Stimulated activated CD8-positive, alpha-beta memory T cell treated with anti-CD3 and anti-CD28 coated beads, Interleukin-15, amount 100 ng/mL, for 1 hour (primary cell): ENCODE measurements at places on chromosomes 13 and 19.

GRCh38 chr13:110726726-110727125 is 13.2 kb downstream of the ING1 start:
- peak; percentile 15 for DNase-seq

- DNase-seq: no peak
Observed at GRCh38 chr13:112961457-112962369, 7.3 kb upstream of the MCF2L start.

DNA sequence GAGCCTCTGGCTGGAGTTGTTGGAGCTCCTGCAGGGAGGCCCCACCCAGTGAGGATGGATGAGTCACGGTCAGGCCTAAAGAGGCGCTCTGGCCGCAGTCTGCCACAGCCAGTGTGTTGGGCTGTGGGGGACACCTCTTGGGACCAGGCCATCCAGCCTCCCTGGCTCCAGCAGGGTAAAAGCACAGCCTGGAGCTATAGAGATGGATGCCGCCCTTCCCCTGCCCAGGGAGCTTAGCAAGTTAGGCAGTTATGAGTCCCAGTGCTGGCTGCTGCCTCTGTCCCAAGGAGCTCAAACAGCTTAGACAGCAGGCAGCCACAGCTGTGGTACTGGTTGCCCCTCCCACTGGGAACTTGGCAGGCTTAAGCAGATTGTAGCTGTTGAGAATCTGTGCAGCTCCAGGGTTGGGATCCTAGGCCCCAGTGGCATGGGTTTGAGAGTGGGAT is 100.9 kb downstream of the NDFIP2 start:
- no peak for DNase-seq

DNA sequence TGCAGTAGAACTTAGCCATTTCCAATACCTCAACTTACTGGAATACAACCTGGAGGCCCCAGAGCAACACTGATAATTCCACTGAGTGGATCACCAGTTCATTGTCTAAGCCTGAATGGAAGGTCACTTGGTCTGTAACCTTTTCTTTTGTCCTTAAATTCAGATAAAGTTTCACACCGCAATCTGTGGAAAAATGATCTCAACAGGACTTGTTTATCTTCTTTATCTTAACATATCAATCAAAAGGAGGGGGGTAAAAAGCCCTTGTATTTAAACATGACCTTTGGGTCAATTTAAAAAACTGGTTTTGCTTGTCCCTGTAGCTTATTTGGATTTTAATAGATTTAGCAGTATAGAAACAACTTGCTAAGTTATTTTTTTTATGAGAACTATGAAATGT is 21.6 kb downstream of the SAE1 start:
- DNase-seq: no peak

DNA sequence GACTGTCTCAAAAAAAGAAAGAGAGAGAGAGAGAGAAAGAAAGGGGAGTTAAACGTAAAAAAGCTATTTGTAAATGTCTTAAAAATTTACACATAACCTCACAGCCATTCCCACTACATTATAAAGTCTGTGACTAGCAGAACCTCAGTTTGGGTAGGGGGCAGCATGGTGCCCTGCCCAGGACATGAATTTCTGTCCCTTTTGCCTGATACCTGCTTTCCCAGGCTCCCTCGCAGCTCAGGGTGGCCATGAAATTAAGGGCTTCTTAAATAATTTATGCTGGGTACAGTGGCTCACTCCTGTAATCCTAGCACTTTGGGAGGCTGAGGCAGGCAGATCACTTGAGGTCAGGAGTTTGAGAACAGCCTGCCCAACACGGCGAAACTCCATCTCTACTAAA is 4.8 kb downstream of the IFNL1 start:
- DNase-seq: no peak

- no peak for DNase-seq
Observed at GRCh38 chr19:13644645-13645044, 119.7 kb upstream of the MRI1 start.

- DNase-seq: no peak
Observed at GRCh38 chr19:7393459-7393858, 44.7 kb downstream of the ARHGEF18 start.

DNA sequence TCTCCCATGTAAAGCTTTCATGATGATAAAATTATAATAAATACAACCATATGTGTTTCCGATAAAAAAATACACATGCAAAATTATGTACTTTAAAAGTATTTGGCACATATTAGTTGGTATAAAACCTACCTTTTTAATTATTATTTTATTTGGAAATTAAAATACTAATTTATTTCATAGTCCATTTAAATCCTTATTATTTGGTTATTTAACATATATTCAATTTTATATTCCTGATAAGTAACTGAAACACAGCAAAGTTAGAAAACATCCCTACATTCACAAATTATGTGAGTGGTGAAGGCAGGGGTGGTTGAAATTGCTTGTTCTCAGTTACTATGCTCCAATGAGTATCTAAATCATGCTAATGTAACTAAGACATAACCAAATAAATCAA is 920.5 kb downstream of the SLITRK1 start:
- no peak for DNase-seq

DNA sequence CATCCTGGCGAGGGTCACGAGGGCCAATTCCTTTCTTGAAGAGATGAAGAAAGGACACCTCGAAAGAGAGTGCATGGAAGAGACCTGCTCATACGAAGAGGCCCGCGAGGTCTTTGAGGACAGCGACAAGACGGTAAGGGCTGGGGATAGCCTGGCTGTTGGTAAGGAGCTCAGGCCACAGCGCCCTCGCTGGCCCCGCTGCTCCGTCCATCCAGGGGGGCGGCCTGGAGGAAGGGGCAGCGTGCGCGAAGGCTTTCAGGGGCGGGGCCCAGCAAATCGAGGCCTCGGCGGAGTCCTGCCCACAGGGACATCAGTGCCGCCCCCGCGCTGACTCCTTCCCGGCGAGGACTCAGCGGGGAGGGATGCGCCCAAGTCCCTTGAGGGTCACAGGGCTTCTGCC is 6.9 kb downstream of the F10 start:
- DNase-seq: no peak

- no peak for DNase-seq
Observed at GRCh38 chr13:110309661-110310524, 2.8 kb downstream of the COL4A2 start.

GRCh38 chr13:108225440-108225839 is 7.2 kb downstream of the ABHD13 start:
- DNase-seq: no peak

DNA sequence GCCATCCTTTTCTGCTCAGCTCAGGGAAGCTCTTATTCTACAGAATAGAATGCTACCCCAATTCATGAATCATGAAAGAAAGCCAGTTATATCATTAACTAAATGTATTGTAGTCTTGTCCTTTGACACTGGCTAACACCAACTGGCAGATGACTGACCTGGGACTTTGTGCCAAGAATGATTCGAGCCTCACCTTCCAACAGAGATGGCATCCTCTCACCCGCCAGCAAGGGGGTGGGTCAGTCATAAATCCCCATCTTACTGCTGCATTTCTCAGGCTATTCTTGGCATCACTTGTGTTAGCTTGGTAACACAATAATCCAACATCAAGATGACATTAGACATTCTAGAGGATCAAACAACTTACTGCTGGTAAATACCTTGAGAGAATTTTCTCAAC is 1239.8 kb upstream of the MIR17HG start:
- no peak for DNase-seq

- no peak for DNase-seq
Observed at GRCh38 chr19:13122275-13122878, 4.3 kb downstream of the NACC1 start.

DNA sequence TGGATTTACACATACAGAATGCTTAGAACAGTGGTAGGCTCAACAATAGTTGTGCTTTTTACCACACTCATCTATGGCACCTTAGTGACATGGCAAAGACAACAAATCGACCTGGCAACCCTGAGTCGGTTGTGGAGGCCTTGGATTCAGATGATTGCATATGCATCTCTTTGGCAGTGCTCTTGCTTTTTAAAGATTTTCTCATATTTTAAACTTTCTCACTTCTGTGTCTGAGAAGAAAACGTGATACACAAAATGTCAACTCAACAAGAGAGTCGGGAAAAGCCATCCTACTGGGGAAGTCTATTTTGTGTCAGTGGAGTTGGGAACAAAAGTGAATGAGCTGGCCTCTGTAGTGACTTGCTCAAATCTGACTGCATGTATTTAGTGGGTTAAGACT is 85.8 kb downstream of the ATP8A2 start:
- no peak for DNase-seq

- DNase-seq: no peak
Observed at GRCh38 chr13:29260684-29261083, 334.8 kb downstream of the SLC7A1 start.

GRCh38 chr13:113825841-113826240 is 38.0 kb downstream of the GAS6 start:
- DNase-seq: no peak

- no peak for DNase-seq
Observed at GRCh38 chr19:51440846-51441409, 17.3 kb downstream of the SIGLEC8 start.

DNA sequence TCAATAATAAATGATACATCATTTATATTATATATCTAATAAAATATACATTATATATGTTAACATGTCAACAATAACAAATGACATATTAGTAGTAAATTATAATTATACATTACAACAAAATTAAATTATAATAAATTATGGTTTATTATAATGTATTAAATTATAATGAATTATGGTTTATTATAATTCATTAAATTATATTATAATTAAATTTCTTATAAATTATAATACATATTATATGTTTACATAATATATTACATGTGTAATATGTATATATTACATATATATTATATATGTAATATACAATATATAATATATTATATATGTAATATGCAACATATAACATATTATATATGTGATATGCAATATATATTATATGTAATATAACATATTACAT is 20.5 kb downstream of the C3 start:
- no peak for DNase-seq

- no peak for DNase-seq
Observed at GRCh38 chr13:46536341-46536740, 16.6 kb upstream of the LRCH1 start.

GRCh38 chr19:41339936-41340335 is 13.8 kb downstream of the TGFB1 start:
- DNase-seq: no peak

GRCh38 chr19:47351548-47351947 is 2.4 kb downstream of the DHX34 start:
- no peak for DNase-seq

- no peak for DNase-seq
Observed at GRCh38 chr13:60143775-60144174, 20.0 kb downstream of the DIAPH3 start.

DNA sequence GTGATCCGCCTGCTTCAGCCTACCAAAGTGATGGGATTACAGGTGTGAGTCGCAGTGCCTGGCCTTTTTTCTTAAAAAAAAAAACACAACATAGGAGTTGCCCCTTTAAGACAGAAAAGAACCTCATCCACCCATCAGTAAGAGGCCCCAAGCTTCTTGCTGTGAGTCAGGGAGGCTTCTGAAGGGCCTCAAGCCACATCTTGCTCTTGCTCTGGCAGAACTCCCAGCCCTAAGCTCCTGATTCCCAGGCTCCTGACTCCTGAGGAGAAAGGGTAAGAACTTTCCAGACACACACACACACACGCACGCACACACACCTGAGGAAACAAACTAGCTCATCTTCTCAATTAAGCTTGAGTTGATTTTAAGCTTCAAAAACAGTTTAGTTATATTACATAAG is 6.9 kb downstream of the ETFB start:
- DNase-seq: no peak

DNA sequence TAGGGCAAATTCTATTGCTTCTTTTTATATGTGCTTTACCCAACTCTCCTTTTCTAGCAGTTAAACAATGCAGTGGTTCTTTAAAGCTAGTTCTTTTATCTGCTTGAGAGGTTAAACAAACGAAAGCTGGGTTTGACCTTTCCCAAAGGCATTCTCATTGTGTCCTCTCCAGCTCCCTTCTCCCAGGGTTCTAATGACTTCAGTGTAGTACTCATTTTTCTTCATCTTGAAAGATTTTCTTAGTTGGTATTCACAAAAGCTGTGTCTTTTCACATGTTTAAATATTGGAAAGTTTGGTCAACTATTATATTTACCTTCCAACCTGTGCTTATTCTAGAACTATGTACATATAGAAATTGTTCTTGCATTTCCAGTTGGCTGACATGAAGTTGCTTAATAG is 1.5 kb downstream of the WASF3 start:
- no peak for DNase-seq

GRCh38 chr13:32609428-32609827 is 23.2 kb downstream of the PDS5B start:
- DNase-seq: no peak

DNA sequence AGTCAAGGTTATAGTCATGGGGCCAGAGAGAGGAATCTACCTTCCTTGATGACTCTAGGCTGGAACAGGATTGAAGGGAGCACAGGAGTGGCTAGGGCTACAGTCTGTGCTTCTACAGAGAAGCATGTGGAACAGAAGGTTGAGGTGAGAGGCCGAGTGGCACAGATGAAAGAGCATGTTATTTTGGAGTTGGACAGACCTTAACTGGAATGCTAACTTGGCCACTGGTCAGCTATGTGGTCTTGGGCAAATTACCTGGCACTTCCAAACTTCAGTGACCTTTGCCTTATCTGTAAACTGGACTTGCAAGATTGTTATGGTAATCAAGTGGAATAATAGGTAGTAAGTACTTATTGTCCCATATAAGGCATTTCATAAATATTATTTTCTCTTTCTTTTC is 252.7 kb downstream of the KCNRG start:
- no peak for DNase-seq

DNA sequence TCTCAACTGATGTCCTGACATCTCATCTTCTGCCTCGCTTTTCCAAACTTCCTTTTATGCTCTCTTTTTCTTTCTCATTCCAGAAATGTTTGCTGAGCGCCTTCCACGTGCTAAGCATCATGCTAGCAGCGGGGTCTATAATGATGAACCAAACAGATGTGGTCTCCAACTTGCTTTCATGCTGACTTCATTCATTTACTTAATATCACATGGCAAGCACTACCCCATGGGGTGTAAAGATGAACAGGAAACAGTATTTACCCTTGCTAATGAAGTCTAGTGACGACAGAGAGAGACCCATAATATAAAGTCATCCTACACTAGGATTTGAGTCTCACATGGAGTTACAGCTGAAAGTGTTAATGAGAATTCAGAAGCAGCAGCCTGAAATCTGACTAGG is 21.6 kb upstream of the URAD start:
- DNase-seq: no peak
